ENCODE measurements at places on chromosomes 3 and 15.

DNA sequence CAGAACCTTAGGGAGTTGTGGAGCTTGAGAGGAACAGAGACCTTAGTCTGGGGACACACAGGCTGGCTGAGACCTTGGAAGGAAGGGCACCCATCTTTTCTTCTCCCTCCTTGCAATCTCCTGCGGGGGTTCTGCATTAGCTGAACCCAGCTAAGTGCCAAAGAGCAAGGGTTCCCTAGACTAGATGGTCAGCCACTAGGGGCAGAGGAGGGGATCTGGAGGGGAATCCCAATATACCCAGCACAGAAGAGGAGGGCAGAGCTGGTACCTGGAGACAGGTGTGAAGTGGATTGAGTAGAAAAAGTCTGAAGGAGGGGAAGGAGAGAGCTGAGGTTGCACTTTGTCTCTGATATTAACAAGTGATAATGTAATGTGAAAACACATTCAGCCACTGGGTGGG lies 212.8 kb downstream of the ADAMTS9 start:
- no peak for DNase-seq

DNA sequence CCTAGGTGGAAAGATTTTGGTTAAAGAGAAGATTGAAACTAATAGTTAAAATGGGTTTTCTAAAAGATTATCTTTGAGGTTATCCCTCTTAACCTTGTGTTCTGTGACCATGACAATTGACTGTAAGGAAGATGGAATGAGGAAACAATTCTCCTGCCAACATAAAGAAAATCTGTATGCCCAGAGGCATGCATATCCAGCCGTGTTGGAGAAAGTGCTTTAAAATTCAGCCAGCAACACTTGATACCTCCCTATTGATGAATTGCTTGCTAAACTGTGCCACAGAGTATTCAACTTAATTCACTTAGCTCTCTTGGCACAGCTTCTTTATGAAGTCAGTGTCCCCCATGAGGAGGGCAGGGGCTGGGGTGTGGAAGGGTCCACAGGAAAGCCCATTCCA lies 203.5 kb downstream of the UBE2E2 start:
- no peak for DNase-seq

DNA sequence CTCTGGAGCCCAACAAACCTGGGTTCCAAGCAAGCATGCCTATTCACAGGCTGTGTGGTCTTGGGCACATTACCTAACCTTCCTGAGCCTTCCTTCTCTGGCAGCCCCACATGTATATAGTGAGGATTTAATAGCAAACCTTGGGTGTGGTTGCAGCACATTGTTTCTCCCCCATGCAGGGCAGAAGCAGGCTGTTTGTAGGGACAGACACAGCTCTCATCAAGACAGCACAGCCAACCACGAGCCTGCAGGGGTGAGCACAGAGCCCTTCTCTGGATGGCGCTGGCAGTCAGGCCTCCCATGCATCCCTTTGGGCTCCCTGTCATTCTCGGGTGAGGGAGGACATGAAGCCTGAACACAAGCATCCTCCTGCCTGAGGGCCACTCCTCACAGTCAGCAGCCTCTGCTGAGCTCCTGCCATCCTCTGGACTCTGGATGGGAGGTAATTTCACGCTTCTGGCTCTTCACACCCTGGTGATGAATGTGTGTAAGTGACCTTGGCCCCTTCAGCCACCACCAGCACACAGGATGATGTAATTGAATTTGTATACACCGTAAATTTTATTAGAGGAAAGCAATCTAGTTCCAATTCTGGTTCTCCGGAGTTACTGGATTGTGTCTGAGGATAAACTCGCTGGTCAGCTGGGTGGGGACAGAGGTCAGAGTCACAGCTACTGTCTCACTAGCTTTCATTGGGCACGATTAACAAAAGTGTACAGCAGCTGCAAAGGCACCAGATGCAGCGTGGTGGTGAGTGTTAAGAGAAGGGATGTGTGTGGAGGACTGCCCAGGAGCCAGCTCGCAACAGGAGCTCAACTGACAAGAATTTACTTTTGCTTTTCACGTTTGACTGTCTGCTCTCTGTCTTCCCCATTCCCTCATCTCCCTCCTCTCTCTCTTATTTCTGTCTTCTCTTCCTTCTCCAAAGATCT lies 118.1 kb downstream of the CLSTN2 start:
- no peak for DNase-seq

GRCh38 chr15:26736502-26737248 lies 36.2 kb downstream of the GABRB3 start:
- no peak for DNase-seq

DNA sequence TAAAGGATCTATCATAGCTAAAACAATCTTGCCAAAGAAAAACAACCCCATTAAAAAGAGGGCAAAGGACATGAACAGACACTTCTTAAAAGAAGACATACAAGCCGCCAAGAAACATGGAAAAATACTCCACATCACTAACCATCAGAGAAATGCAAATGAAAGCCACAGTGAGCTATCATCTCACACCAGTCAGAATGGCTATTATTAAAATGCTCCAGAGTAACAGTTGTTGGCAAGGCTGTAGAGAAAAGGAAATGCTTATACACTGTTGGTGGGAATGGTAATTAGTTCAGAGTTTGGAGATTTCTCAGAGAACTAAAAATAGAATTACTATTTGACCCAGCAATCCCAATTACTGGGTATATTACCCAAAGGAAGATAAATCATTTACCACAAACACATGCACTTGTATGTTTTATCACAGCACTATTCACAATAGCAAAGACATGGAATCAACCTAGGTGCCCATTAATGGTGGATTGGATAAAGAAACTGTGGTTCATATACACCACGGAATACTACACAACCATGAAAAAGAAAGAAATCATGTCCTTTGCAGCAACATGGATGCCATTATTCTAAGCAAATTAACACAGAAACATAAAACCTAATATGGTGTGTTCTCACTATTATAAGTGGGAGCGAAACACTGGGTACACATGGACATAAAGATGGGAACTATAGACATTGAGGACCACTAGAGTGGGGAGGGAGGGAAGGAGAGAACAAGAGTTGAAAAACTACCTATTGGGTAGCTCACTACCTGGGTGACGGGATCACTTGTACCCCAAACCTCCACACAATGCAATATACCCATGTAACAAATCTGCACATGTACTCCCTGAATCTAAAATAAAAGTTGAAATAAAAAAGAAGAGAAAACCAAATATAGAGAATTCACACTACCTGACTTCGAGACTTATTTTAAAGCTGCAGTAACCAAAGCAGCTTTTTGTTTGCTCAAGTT lies 32.6 kb downstream of the ITGA11 start:
- DNase-seq = no peak

DNA sequence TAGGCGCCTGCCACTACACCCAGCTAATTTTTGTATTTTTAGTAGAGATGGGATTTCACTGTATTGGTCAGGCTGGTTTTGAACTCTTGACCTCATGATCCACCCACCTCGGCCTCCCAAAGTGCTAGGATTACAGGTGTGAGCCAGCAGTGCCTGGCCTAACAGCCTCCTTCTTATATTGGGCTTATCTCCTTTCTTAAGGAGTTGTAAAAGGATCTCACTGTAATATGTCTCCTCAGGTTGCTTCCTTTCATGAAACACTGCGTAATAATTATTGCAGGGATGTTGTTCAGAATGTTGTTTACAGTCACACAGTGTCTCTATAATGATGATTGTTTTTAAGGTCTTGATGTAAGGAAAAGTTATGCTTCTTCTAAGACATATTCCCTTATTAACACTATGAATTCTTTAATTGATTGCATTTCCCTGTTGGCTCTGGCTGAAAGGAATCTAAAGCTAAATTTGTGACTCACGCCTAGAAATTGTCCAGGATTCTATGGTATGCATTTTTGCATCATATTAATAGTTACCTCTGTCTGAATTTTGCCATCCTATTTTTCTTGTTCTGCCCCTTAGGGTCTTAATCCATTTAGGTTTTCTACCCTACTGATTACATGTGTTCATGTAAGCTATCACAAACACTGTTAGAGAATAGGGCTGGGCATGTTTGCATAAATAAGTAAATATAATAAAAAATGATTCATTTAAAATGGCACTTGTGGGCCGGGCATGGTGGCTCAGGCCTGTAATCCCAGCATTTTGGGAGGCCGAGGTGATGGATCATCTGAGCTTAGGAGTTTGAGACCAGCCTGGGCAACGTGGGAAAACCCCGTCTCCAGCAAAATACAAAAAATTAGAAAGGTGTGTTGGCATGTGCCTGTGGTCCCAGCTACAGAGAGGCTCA lies 24.5 kb upstream of the RNF111 start:
- DNase-seq = no peak

Measured in CD4-positive, alpha-beta T cell treated with Interleukin-21 for 1 hour (primary cell).